ENCODE measurements at places on chromosomes 12 and 14.

GRCh38 chr12:59843260-59843843 lies 247.5 kb downstream of the SLC16A7 start:
- no peak for DNase-seq

DNA sequence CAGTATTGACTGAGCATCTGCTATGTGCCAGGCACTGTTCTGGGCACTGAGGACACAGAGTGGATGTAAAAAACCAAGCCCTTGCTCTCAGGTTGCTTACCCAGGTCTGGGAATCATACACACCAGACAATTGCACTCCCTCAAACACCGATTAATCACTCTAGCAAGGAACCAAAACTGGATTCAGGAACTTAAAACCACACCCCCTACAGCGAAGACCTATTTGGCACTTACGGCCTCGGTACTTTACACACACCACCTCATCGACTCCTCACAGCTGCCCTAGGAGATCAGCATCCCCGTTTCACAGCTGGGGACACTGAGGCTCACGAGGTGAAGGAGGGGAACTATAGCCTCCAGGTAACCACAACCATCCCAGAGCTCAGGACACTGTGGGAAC lies 1.6 kb downstream of the GLTP start:
- no peak for DNase-seq

DNA sequence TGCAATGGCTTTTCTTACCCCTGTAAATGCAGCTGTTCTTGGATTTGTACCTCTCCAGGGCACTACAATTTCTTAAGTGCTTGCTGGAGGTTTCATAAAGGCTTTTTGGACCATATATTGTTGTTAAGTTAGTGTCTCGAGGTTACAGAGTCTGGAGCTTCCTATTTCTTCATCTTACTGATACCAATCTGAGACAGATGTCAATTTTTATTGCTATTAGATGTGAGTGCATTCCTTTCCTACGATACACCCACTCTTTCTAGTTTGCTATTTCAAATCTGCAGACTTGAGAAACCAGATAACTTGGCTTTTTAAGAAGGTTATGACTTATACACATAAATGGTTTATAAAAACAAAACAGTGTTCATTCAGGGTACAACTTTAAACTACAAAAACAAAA lies 2.1 kb downstream of the NOXRED1 start:
- DNase-seq: no peak

- peak; percentile 15 for DNase-seq
Measured at GRCh38 chr12:118813778-118814357, 167.5 kb upstream of the SRRM4 start.

GRCh38 chr14:81993432-81993831 lies 459.8 kb upstream of the SEL1L start:
- DNase-seq: no peak

GRCh38 chr12:105961821-105962671 lies 176.7 kb downstream of the NUAK1 start:
- DNase-seq: no peak

- no peak for DNase-seq
Measured at GRCh38 chr14:30015489-30015888, 87.8 kb upstream of the PRKD1 start.

DNA sequence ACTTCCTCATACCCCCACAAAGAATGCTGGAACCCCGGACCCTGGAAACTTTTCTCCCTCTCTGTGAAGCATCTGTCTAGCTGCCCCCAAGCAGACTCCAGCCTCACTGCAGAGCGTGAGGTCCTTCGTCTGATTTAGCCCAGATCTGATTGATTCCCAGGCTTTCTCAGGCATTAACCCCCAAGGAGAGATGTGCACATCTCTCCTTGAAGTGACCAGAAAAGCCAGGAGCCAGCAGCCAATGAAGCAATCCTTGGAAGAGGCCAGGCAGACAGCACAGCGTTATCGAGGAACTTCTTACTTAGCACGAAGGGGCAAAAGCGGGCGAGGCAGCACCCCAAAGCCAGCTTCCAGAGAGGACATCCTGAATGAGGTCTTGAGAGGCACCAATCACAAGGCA lies 100.7 kb downstream of the ZFP36L1 start:
- DNase-seq: no peak

- DNase-seq: no peak
Measured at GRCh38 chr12:132783917-132784531, 22.4 kb upstream of the ANKLE2 start.

DNA sequence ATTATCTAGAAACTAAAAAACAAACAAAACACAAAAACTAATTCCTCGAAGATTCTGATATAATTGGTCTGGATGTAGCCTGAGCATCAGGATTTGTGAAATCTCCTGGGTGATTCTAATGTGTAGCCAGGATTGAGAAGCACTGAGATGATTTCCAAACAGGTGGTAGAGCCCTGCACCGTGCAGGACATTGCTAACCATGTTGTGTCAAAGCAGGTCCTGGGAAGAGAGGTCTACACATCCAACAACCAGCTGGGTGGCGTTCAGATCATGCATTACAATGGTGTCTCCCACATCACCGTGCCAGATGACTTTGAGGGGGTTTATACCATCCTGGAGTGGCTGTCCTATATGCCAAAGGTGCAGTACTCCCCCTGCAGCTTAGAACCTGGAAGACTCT lies 56.3 kb downstream of the FOXN4 start:
- no peak for DNase-seq

- no peak for DNase-seq
Measured at GRCh38 chr12:12925388-12925787, 26.6 kb downstream of the GPRC5D start.

DNA sequence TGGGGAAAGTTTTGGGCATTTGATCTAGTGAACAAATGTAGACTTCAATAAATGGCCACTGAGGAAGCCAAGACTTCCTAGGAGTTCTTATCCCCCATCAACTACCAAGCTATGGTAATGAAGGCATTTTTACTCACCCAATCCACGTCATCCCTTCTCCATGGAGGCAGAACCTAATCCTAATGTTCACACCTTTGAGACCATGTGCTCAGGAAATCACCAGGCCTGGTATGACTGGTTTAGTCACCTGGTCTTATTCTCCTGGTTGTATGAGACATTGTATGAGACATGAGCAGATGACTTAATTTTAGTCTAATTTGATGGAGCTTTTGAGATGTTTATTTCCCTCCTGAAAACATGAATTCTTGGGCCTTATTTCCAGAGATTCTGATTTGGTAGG lies 88.6 kb downstream of the PAX9 start:
- no peak for DNase-seq

DNA sequence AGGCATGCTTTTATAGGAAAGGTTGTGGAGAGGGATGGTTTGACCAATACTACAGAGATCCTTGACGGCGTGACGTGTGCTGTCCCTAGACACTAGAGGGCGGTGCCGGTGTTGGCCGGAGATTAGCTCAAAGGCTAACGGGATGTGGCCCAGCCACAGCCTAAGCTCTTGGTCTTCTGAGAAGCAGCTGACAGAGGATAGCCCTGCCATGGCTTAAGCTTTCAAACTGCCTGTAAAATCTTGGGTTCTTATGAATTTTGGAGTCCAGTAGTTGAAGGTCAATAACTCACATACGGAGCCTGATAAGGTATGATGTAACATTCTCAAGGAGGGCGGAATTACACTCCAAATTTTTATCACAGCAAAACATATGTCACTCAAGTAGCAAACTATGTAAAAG lies 515.7 kb upstream of the ATXN7L3B start:
- peak; percentile 53 for DNase-seq

- DNase-seq: peak; percentile 82
Measured at GRCh38 chr12:57756406-57757341, 1.8 kb downstream of the MARCHF9 start.

GRCh38 chr14:93956514-93957332 lies 19.6 kb downstream of the ASB2 start:
- no peak for DNase-seq

GRCh38 chr12:87120440-87120839 lies 864.2 kb upstream of the MGAT4C start:
- no peak for DNase-seq

DNA sequence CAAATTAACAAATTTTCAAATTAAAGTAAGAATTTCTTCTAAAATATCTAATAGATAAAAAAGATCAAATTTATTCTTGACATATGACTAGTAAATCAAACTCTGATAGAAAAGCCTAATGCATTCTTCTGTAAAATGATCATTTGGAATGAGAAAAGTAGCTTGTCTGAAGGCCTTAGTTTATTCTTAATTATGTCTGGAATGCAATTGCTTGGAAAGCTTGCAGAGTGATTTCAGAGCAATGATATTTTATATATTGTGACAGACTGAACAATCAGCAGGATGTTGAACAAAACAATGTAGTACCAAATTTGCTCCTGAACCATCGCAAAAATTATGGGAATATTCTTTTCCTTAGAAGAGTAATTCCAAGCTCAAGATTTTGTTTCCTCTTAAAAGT lies 789.6 kb upstream of the NOVA1 start:
- no peak for DNase-seq

DNA sequence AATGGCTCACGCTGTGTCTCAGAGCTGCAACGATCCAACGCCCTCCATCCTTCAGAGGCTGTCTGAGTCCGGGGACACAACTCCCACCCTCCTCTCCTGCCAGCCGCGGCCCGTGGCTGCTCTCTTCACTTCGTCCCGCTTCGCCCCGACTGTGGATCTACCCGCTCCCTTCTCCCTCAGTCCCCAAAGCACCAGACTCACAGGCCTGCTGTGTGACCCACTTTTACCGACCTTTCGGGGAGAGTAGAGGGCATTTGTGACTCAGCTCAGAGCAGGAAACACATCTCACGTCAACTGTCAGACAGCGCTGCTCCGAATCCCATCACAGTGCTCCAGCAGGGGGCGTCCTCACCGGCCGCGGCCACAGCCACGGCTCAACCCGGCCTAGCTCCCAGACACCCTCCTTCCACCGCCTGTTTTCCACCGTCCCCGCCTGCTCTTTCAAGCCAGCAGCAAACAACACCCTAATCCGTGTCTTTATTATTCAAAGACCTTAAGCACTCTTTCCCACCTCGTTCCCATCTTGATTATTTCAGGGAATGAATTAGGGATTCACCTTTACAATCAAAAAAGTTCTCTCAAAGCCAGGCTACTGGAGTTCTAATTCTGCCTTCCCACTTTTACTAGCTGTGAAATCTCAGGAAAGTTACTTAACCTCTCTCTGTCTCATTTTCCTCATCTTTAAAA lies 5.0 kb upstream of the AQP2 start:
- peak; percentile 92 for DNase-seq

DNA sequence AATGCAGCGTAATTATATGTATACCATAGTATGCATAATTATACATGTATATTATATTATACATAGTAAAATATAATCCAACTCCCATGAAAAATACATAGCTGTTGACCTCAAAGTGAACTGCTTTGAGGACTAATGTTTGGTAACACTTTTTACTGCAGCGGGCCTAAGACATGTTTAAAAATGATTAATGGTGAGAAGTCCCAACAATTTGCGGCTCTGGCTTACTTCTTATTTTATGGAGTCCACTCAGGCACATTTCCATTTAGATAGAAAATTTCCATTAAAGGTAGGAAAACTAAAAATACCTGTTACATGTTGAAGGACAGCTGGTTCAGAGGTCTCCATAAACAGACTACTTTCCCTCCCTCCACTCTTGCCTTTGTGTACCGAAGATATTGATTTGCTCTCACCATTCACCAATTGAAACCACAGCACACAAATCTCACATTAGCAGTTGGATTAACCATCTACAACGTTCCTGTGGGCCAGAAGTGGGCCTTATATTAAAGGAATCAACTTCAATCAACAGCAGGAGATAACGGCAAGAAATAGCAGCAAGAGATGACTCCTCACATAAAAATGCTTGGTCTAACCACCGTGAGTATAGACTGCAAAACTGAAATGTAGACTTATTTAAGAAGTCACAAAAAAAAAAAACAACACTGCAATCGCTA lies 14.1 kb upstream of the NT5DC3 start:
- no peak for DNase-seq

DNA sequence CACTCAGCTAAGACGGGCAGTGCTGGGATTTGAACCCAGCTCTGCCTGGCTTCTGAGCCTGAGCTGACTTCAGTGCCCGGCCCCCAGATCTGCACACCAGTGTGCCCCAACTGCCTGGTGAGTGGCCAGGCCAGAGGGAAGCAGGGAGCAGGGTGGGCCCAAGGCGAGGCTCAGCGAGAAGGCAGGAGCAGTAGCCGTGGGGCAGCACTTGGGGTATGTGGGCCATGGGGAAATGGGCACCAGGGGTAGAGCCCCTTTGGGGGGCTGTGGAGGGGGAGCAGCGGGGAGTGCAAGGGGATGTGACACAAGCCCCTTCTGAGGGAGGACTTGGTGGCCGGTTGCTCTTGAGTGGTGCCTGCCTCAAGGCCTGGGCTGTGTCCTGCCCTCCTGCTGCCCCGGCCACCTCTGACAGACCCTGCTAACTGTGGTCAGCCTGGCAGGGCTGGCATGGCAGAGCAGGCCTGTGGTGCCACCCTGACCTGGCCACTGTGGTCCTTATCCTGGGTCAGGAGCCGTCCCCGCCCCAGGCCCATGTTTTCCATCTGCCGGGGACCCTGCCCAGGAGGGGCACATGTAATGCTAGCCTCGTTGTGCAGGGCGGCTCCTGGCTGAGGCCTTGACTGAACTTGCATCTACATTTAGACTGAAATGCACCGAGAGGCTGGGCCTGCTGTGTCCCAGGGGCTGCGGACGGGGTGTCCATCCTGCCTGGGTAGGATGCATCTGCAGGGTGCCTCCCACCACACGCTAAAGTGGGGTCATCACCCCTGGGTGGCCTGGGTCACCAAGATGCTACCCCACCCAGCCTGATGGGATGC lies 90.5 kb downstream of the KIF26A start:
- DNase-seq: no peak

DNA sequence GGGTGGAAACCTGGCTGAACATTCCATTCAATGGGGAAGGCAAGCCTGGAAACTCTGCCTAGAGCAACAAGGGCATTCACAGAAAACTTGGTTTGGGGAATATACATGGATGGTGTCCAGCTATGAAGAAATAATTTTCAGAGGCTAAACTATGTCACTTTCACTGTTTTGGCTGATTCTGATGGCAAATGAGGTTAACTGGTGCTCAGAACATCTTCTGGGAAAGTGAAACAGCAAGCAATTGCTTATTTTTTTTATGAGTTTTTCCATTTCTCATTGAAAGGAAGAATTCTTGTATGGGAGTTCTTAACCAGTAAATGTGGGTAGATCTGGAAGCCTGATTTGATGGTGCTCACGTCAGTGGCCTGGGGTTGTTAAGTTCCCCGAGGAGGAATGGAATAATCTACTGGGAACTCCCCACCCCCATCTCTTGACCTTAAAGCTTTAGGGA lies 132.8 kb upstream of the BTG1 start:
- no peak for DNase-seq

DNA sequence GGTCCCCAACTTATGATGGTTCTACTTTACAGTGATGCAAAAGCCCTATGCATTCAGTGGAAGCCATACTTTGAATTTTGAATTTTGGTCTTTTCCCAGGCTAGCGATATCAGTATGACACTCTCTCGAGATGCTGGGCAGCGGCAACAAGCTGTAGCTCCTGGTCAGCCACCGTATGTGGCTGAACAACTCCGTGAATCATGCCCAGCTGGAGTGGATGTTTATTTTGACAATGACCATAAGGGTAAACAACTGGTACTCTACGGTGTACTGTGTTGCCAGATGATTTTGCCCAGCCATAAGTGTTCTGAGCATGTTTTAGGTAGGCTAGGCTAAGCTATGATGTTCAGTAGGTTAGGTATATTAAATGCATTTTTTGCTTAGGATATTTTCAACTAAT lies 8.2 kb upstream of the ZNF410 start:
- no peak for DNase-seq

GRCh38 chr14:59046746-59047145 lies 141.7 kb upstream of the DAAM1 start:
- DNase-seq: no peak

- no peak for DNase-seq
Measured at GRCh38 chr12:67794161-67794560, 145.6 kb downstream of the DYRK2 start.

Data from iPS-NIHi11 (cell line).